HTR-8/SVneo (cell line): ENCODE measurements at places on chromosomes 5 and 9.

DNA sequence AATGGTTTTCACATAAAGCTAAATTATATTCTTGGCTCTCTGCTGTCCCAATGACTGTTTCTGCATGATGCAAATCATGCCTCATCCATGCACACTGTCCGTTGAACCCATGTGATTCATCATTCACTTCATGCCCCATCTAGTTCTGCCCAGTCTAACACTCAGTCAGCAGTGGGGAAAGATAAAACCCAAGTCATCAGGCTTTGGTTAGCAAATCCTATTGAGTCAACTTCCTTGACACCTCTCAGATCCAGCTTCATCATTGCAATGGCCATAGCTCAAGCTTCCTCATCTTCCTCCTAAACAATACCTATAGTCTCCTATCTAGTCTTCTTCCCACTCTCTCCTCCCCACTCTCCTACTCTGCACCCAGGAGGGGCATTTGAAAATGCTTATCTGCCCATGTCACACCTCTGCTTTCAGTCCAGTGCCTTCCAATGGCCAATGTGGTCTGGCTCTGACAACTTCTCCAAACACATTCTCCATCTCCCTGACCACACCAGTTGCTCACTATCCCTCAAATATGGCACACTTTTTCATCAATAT lies 266.0 kb upstream of the TRIM32 start:
- DNase-seq, result no peak

DNA sequence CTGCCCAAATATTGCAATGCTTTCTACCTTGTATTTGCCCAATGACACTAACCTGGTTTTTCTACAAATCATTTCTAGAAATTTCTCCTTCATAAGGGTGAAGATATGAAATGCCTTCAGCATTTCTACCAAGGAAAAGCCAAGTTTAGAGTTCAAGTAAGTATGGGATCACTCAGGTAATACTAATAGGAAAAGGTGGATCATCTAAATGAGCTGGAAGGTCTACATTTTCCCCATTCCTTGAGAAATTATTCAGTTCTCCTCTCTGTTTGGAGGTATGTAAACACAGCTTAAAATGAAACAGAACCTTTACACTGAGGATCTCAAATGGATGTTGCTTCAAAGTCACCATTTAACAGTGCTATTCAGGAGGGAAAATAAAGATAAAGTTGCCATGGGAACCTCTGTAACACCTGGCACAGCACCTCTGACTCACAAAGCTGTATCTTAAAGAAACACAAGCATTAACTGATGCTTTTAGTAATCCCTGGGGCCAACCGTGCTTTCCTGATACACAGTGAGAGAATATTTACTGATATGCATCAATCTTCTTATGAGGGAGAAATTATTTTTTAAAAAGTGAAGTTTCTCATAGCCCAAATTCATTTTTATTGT lies 161.3 kb downstream of the DRD1 start:
- no peak for DNase-seq

DNA sequence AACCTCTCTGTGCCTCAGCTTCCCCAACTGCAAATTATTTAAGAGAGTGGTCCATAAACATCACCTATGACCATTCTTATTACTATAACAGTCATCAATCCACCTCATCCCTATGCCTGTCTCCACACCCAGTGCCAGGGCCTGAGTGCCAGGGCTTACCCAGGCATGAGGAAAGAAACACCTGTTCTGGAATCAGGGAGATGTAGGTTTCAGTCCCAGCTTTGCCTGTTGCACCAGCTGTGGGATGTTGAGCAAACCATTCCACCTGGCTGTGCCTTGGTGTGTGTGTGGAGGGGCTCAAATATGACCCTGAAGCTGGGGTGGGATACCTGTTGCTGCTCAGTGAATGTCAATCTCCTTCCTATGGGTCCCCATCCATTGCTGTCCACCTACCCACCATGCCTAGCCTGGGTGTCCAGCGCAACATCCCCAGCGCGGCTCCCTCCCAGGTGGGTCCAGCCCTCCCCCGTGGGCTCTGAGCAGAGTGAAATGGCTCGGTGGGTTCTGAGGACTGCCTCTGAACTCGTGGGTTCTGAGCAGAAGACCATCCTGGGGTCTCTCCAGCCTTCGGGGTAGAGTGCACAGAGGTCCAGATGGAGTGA lies 16.3 kb downstream of the AKNA start:
- no peak for DNase-seq

GRCh38 chr5:143217804-143218160 lies 185.7 kb downstream of the NR3C1 start:
- DNase-seq, result no peak

- no peak for DNase-seq
These were observed 71.4 kb downstream of the RAPGEF6 start for GRCh38 chr5:131563434-131564228.

- no peak for DNase-seq
These were observed 681 bp downstream of the FNIP1 start for GRCh38 chr5:131795879-131796792.

DNA sequence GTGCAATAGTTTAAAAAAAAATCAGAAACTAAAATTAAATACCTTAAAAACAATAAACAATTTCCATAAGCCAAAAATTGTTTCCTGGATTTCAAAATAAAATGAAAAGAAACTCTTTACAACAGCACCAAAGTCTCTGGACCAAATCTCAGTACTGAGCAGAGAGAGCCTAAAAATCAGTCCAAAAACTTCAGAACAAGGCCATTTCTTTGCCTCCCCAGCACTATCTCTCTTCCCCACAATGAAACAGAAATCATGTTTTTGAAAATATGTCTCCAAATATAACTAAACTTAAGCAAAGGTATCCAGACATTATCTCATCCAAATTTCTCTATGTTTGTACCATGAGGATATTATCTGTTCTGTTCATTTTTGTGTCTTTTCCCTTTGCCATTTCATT lies 1.0 kb downstream of the FREM1 start:
- DNase-seq, result no peak

- no peak for DNase-seq
These were observed 307.5 kb upstream of the CLINT1 start for GRCh38 chr5:158166424-158166823.
